ENCODE measurements at places on chromosomes 3 and 15.

GRCh38 chr3:131020122-131020693, 6.4 kb downstream of the ASTE1 start:
- DNase-seq = no peak

GRCh38 chr15:48001393-48002039, 119.3 kb upstream of the SLC24A5 start:
- DNase-seq = no peak

DNA sequence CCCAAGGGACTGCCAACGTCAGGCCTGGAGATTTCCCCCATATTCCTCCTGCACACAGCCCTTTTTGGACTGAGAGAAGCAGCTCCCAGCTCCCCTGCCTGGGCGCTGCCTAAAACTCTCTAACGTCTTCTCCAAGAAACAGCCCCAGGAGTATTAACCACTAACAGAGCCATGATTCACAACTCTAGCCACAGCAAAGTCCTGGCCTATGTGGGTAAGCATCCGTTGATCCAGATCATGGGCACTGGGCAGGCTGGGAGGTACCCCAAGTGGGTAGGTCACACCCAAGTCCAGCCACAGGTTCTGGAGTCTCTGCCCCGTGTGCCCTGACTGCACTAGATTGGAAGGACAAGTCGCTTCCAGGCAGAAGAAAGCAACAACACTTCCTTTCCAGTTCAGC, 31.9 kb downstream of the NBEAL2 start:
- no peak for DNase-seq

GRCh38 chr15:73284090-73284716, 84.6 kb downstream of the HCN4 start:
- DNase-seq = no peak

GRCh38 chr3:1135194-1135593, 42.4 kb downstream of the CNTN6 start:
- no peak for DNase-seq

DNA sequence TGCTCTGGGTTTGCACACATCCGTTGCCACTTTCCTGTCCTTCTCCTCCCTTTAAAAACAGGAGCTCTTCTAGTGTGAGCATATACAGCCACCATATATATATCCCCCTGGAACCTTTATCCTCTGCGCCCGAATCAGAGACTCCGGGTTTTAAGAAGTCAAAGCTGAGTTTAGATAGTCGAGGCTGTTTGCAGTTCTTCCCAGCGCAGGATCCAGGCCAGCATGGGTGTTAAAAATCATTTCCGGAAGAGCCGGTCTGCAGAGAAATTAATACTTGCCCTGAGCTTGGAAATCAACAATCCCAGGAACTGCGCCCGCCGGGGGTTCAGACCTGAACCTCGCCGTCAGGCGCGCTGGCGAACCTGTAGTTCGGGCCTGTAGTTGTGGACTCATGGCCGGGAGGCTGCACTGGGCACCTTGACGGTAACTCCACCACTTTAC, 2.3 kb downstream of the SHOX2 start:
- DNase-seq = no peak

DNA sequence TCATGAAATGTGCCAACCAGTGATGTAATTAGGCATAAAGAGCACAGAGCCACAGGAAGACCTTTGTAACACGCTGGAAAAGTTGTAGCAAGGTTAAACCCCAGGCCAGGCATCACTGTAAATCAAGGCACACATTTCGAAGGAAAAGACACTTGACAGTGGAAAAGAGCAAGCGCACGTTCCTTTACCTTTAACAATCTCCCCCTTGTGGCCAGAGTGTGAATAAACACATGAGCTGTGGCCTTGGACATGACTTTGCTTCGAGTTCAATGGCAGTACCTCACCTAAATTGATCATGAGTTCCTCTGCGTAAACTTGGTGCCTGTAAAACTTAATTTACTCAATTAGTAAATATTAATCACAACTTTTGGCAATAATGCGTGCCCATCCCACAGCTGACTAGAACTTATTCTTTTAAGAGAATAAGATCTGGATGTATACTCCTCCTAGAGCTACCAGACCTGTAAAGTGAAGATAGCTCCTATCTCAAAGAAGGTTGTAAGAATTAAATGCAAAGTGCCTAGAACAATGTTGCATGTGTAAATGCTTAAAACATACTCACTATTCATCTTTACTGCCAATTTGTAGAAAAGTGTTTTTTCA, 757.0 kb upstream of the NECTIN3 start:
- peak; percentile 11 for DNase-seq

DNA sequence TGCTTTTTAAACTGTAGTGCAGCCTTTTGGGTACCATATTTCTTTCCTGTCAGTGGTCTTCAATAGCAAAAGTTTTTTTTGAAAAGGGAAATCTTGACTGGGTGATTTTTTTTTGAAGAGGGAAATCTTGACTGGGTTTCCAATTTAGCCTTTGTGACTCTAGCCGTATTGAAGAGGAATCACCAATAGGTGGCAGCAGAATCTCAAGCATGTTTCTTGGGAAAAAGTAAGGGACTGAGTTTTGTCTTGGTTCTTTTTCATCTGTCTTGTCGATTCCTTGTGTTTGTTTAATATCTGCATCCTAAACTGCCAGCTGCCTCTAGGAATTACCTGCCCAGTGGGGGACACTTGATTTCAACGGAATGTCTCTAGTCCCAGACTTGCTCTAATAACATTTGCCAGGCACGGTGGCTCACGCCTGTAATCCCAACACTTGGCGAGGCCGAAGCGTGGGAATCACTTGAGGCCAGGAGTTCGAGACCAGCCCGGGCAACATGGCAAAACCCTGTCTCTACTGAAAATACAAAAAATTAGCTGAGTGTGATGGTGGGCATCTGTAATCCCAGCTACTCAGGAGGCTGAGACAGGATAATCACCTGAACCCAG, 89.2 kb downstream of the RBPMS2 start:
- peak; percentile 9 for DNase-seq

DNA sequence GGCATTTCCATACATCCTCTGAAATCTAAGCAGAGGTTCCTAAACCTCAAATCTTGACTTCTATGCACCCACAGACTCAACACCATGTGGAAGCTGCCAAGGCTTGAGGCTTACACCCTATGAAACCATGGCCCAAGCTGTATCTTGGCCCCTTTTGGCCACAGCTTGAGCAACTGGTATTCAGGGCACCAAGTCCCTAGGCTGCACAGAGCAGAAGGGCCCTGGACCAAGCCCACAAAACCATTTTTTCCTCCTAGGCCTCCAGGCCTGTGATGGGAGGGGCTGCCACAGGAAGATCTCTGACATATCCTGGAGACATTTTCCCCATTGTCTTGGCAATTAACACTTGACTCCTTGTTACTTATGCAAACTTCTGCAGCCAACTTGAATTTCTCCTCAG, 54.4 kb upstream of the IL12A start:
- DNase-seq = no peak

GRCh38 chr15:72047020-72047419, 70.9 kb downstream of the MYO9A start:
- DNase-seq = no peak

DNA sequence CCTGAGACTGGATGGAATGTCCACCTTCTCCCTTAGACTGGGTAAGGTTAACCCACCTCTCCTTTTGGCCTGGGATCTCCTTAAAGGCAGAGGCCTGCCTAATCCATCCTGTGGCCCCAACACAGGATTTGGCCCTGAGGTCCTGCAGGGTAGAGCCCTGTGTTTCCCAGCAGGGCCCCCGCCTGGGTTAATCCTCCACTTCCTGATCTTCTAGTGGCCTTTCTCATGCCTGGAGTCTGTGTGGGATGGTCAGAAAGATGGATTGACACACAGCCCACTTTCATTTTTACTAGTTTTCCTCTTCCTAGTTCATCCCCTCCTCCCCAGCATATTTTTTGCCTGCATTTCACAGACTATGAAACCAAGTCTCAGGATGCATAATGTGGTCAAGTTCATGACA, 48.9 kb upstream of the SLC6A6 start:
- no peak for DNase-seq

DNA sequence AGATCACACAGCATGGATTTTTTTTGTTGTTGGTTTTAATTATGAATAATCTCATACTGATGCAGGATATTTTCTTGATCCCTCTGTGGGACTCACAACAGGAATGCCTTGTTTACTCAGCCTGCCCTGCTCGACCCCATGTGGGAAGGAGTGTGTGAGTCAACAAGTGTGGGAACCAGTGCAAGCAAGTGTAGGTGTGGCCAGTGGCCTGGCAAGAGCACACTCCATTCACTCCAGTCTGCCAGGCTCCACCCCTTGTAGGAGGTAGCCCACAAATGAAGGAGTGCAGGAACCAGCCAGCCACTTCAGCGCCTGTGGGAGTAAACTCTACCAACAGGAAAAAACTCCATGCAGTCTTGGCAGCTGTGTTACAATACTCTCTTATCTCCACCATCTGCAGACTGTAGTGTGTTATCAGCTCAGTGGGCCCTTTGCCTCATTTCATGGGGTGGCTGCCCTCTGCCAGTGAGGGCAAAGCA, 393.6 kb downstream of the OTOL1 start:
- no peak for DNase-seq

DNA sequence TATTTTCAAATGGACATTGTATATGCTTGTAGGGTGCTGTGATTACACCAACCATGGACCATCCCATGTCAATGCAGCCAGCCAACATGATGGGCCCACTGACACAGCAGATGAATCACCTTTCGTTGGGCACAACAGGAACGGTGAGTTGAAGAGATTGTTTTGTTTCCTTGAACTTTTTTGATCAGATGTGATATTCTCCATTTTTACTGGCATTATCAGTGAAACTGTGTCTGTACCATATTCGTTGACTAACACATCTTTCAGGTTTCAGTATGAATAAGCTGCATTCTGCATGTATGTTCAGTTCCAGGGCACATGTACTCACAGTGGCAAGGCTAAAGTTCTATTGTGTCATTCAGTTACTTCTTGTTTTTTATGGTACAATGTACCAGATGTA, 655.2 kb downstream of the RBMS3 start:
- DNase-seq = no peak

- DNase-seq = no peak
Observed at GRCh38 chr15:101500865-101501551, 11.5 kb upstream of the PCSK6 start.

GRCh38 chr15:73777741-73778140, 24.6 kb upstream of the INSYN1 start:
- no peak for DNase-seq

DNA sequence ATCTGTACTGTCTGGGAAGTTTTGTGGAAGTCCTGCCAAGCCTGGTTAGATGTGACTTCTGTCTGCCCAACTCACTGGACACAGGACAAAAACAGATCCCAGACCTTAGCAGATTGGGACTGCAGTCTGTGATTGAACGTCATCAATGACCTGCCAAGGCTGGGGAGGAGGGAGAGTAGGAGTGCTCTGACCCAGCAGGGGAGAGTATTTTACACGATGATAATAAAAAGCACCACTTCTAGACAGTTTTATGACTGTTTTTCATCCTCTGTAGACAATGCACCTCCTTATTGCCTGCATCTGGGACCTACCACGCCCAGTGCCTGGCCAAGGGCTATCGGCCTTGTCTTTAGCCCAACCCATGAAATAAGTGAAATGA, 102.3 kb upstream of the NR2E3 start:
- no peak for DNase-seq

DNA sequence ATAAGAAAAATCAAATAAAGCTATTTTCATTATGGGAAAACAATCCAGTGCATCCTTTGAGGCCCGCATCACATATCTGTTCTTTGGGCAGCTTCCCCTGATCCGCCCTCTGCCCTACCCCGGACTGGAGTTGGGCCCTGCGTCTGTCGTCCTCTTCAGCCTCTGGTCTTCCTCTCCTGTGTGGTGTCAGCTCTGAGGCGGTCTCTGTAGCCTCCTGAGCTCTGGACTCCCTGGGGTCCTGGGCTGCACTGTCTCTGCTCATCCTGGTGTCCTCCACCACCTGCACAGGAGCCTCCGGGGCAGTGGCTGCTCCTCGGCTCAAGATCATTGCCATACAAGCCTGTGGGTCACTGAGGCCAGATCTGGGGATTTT, 7.4 kb upstream of the SNX22 start:
- DNase-seq = no peak

GRCh38 chr15:100758555-100758954, 121.1 kb upstream of the ALDH1A3 start:
- DNase-seq = no peak

DNA sequence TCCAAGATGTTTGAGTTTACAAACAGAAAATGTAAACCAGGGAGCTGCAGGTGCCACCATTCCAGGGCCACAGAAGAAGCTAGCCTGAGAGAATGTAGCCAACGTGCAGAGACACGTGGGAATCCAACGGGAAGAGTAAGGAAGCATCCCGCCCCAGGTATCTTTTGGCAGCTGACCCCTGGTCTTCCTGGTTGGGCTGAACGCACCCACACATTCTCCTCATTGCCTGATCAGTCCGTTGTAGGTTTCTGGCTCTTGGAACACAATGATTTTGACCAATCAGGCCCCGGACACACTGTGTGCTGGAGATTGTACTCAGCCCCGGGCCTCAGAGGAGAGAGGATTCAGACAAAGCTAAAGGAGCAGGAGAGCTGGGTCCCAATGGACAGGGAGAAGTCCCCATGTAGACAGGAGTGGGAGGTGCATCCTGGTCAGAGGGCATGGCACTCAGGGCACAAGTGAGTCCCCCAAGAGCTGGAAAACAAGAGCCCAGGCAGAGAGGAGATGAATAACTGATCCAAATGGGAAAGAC, 102.3 kb downstream of the TPRA1 start:
- no peak for DNase-seq

DNA sequence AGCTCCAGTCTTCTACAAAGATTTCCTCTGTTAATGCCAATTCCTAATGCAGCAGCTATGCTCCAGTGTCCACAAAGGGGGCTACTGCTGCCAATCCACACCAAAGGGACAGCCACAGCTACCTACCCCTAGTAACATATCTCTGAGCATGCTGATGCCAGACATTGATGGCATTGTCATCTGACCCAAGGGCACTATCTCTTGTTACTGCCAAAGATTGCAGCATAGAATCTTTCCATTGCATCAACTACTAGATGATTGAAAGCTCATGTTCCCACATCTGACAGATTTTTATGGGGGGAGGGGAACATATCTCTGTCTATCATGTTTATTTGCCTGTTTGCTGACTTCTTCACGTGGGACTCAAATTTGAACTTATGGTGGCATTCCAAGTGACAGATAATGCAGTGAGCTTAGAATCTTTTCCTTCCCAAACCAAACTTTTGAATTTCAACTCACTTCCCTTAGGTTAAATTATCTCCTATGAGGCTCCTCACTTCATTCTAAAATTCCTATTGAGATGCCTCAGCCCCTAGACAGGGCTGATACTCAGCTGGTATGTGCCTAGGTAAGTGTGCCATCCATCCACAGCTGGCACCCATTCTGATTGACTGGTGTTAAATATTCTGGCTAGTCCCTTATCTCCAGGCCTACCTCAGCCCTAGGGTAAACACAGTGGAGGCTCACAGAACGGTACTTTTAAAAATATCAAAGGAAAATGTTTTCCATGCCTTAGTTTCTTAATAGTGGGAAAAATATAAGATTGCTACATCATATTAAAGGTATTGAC, 100.3 kb downstream of the STRIT1 start:
- DNase-seq = no peak

DNA sequence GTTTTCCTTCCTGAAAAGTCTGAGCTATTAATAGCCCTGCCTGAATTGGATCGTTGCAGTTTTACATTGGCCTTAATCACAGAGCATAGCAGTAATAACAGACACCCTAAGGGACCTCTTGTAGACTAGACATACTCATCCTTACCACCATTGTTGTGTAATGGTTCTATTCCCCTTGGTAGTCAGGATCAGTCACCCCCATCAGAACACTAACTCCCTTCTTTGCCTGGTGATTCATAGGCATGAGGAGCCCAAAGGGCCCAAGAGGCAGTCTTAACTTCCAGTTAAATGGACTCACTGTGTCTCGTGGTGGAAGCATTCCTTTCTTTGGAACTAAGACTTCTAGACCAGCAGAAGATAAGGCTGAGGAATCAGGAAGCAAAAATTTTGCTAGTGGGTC, 20.2 kb downstream of the CGGBP1 start:
- DNase-seq = no peak

Measured in stimulated activated CD4-positive, alpha-beta T cell treated with anti-CD3 and anti-CD28 coated beads, TNF-alpha, amount 100 ng/mL, for 4 hours (primary cell).